ENCODE measurements at places on chromosomes 6 and 20.

GRCh38 chr20:44324343-44324742, 12.5 kb upstream of the R3HDML start:
- no peak for DNase-seq

DNA sequence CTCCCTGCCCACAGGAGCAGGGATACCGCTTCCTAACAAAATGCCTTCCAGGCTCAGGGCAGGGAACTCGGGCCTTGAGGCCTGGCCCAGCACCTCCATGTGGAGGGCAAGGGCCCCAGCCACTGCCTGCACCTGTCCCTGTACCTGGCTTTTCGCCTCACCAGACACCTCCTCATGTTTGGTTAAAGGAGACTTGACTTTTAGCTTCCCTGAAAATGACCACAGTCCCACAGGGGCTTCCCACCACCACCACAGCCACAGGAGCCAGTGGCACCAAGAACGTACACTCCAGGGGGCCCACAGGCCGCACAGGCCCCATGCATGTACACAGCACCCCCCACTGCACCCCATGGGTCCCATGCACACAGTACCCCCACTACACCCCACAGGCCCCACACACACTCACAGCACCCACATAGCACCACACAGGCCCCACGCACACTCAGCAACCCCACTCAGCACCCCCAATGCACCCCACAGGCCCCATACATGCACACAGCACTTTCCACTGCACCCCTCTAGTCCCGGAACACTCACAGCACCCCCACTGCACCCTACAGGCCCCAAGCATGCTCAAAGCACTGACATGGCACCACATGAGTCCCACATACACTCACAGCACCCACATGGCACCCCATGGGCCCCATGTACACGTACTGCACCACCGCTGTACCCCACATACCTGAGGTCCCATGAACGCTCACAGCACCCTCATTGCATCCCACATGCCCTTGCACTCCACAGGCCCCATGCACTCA, 86.5 kb downstream of the GINS1 start:
- DNase-seq = no peak

DNA sequence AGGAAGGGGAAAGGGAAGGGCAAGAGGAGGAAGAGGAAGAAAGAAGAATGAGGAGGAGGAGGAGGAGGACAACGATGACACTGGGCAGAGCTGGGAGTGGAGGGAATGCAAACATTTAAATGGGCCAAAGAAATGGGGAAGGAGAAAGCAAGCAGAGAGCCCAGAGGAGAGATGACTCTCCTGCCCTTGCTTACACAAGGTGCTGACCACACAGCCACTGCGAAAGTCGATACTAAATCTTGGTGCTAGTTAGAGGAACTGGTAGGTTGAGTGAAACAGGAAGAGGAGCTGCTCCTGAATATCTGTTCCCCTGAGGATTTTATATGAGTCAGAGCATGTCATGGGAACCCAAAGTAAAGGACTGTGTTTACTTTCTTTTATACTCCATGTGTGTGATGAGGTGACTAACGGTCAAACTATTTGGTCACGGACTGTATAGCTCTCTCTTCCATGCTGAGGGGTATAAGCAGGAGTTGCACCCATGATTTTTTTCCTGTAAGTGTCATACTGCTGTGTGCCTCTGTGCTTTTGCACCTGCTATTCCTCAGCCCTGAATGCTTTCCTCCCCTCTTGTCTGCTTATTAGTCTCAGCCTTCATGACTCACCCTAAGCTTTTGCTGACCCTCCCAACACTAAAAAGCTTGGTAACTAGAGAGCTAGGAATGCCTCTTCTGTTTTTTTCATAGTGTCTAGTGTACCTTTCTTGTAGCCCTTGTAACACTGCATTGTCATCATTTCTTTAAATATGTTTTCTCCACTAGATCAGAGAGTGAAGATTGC, 9.5 kb upstream of the PAQR8 start:
- DNase-seq = no peak

GRCh38 chr20:51372176-51372803, 170.2 kb downstream of the NFATC2 start:
- peak; percentile 29 for DNase-seq

- DNase-seq = no peak
Observed at GRCh38 chr20:10671221-10671918, 2.4 kb downstream of the JAG1 start.

DNA sequence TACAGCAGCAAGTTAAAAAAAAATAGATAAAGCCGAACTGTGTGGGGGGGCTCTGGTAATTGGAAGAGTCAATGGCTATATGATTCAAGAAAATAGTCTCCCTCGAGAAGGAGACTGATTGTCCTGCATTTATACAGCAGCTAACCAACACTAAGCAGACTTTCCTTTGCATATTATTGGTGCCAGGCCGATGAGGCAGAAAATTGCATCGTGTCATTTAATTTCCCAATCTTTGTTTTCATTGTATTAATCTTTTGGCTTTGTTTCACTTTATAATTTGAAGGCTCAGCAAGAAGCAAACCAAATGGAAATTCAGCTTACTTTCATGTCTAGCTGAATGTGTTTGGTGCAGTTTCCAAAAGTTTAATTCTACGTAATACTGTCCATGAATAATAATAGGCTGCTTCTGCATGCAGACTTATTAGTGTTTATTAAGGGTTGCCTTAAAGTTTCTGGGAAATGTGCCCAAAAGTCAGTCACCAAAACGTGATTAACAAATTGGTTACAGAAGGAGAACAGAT, 258.5 kb downstream of the HACE1 start:
- DNase-seq = no peak

DNA sequence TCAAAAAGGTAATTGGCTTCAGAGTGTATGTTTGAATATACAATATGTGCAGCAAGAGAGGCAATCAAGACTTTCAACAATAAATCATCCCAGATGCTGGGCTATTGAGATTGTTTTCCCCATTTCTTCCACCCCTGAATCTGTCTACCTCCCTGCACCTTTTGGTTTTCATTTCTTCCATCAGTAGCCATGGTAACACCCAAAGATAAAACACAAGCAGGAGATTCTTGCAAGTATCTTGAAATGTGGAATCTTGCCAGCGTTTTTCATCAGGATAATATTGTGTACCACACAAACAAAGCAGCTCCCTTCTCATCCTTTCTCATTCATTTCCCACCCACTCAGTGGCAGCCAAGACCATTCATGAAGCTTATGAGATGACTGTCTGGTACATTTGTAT, 73.0 kb upstream of the NRSN1 start:
- no peak for DNase-seq

DNA sequence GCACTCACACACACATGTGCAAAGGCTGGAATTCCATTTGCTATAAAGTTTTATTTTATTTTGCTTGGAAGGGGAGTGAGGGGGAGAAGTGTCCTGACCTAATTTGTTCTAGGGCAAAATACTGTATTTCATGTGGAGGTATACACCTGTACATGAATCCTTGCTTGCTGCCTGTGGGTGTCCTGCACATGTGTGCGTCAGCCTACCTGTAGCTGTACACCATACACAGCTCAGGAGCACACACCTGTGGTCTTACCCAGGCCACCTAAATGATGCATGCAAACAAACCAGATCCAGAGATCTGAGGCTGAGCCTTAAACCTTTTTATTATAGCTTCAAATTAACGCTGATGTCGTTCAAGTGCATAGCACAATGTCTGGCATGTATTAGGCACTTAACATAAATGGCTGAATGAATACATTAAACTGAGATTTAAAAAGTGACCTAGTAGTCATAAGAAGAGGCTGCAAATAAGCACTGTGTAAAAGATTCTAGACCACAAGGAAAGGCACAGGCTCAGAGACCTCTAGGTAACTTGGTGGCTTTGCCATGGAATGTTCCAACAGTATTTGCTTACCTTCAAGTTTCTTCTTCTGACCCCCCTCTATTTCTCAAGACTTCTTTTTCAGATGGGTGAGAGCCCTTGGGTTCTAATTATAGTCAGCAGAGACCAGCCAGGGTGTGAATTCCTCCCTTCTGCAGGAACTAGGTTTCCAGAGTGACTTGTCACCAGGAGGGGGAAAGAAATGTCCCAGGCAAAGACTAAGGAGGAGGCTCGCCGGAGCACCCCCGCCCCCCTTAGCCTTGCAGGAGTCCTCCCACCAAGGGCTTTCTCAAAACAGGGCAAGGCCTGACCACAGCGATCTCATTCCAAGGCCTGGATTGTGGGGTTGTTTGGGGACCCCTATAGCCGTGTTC, 13.4 kb downstream of the FOXC1 start:
- no peak for DNase-seq

GRCh38 chr6:32659856-32660595, 6.4 kb downstream of the HLA-DQB1 start:
- no peak for DNase-seq

DNA sequence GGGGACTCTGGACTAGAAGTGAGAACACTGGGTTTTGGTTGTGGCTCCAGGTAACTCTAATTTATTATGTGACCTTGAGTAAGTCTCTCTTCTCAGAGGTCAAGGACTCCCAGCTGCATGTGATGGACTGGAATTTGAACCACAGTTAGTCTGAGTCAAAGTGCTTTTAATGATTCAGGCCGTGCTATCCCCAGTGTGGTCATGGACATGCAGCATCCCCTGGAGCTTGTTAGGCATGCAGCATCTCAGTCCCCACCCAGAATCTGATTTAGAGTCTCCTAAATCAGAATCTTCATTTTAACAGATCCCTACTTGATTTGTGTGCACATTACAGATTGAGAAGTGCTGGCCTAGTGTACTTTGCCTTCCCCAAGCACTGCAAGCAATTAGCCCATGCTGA, 74.2 kb downstream of the TOX2 start:
- no peak for DNase-seq

DNA sequence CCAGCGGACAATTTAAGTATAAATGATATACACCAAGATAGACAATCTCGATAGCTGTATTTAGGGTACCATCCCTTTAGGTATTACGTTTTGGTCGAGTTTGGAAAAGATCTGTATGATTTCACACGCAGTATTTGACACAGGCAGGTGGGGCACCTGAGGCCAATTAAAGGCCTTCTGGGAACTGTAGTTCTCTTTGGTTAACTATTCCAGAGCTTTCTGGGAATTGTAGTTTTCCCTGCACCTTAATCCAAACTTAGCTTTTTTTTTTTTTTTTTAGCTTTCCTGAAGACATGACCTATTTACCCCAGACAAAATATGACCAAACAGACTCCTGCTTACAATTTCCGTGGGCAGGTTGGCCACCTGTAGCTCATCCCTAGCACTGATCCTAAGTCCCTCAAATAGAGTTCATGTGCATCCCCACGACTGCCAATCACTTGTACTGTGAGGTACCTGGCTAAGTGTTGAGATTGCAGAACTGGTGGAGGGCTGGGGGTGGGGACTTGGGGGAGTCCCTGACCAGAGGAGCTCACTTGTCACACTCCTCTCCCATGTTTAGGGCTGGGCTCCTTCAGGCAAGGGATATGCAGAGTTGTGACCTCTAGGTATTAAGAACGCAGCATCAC, 999 bp upstream of the EHMT2 start:
- no peak for DNase-seq

DNA sequence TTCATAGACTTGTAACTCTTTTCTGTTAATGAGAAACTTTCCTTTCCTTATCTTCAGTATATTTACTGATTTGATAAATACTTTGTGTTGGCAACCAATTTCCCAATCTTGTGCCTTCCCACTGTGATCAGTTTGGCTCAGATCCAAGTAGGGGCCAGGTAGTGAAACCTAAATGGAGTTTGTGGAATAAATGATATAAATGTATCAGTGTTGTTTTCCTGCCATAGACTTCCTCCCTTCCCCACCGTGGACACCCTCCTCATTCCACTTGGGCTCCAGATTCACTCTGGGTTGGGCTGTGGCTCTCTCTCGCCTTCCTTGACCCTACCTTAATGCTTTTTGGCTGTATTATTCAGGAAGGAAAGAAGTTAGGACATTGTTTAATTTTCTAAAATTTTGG, 1.3 kb downstream of the ZKSCAN3 start:
- DNase-seq = no peak

- DNase-seq = no peak
Observed at GRCh38 chr6:136751522-136751956, 40.7 kb downstream of the MAP3K5 start.

GRCh38 chr6:35330541-35331119, 11.7 kb upstream of the PPARD start:
- DNase-seq = no peak

GRCh38 chr6:98124171-98124570, 710.2 kb upstream of the POU3F2 start:
- DNase-seq = no peak

- no peak for DNase-seq
Observed at GRCh38 chr20:63119121-63119962, 96.6 kb downstream of the YTHDF1 start.

GRCh38 chr6:45386501-45386900, 8.8 kb upstream of the SUPT3H start:
- DNase-seq = no peak

- DNase-seq = no peak
Observed at GRCh38 chr6:110037726-110038295, 59.7 kb downstream of the GPR6 start.

GRCh38 chr6:169112483-169113320, 140.9 kb downstream of the THBS2 start:
- no peak for DNase-seq

DNA sequence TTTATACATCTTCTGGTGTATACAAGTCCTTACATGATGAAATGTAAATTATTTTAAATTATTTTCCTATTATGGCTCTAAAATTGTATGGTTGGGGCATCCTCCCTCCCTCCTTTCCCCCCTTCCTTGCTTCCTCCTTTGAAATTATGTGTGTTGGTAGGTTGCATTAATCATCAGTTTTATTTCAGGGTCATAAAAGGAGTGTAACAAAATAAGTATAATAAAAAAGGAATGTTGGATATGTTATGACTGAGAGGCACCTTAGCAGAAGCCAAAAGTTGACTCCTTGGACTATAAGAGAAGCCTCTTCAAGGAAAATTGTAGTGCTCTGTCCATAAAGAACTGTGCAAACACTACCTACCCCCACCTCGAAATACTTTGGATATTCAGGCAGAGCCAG, 46.6 kb upstream of the PTPRK start:
- DNase-seq = no peak

DNA sequence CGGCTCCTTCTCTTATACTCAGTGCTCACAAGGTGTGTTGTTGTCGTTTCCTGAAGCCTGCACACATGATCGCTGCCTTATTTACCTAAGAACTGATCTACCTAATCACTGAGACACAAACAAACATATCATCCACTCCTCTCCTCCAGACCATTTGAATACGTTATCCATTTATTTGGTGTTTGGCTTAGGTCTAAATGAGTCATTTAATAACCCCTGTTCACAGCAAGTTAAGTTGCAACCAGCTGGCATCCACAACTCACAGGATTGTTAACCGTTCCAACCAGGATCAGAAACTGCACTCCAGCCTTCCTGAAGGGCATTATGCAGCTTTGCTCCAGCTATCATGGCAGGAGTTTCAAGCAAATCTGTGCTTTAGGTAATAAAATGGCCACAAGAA, 511.1 kb upstream of the MAP3K7 start:
- no peak for DNase-seq

GRCh38 chr6:89840538-89840937, 10.9 kb downstream of the CASP8AP2 start:
- DNase-seq = no peak

- no peak for DNase-seq
Observed at GRCh38 chr6:170236131-170236836, 54.6 kb downstream of the DLL1 start.
